T-helper 9 cell (primary cell): ENCODE measurements at places on chromosomes 4 and X.

DNA sequence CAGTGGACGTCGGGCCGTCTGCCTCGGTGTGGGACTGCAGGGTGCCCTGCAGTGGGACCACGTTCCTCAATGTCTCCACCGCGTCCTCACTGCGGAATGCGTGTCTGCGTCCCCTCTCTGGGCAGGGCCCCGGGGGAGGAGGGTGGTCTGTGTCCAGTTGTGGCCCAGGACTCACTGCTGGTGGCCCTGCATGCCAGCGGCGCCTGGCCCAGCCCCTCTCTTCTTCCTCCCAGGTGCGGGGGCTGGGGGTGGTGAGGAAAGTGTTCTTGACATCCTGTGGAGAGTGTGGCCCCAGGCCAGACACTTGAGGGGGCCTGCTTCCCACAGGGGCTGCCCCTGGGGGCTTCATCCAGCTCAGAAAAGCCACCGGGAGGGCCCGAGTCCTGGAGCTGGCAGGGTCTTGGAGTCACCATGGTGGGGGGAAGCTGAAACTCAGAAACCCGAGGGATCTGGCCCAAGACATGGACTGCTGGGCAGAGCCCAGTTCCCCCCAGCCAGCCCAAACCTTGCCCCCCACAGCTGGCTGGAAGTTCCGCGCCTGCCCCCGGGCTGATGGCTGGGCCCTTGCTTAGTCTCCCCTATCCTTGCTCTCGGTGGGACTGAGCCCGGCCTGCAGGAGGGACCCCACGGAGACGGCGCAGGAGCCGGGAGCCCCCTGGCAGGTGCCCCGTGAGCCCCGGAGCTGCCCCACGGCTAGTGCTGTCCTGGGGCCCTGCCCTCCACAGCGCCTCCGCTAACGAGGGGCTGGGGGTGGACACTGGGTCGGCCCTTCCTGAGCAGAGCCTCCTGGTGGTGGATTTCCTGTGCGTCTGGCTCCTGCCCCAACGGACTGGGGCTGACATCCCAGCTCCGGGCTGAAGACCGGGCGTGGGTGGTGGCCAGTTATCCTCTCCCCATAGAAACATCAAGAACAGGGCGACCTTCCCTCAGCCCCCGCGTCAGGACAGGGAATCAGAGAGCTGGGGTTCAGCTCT lies 2.9 kb downstream of the DOK7 start:
- no peak for DNase-seq

GRCh38 chr4:15675356-15675755 lies 6.3 kb upstream of the FAM200B start:
- DNase-seq: no peak

DNA sequence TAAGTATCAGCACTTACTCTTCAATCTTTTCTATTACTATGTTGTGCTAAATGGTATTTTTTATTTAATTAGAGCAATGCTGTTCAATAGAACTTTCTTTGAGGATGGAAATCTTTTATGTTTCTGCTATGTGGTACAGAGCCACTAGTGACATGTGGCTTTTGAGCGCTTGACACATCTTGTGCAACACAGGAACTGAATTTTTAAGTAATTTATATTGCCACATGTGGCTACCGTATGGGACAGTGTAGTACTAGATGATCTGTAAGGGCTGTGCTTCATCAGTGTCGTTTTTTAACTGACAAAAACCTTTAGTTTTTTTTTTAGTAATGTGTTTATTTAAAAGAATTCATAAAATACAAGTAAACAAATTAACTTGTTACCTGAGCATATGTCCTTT lies 22.4 kb downstream of the HPRT1 start:
- DNase-seq: no peak

- no peak for DNase-seq
Observed at GRCh38 chrX:124016825-124017224, 55.3 kb downstream of the STAG2 start.

DNA sequence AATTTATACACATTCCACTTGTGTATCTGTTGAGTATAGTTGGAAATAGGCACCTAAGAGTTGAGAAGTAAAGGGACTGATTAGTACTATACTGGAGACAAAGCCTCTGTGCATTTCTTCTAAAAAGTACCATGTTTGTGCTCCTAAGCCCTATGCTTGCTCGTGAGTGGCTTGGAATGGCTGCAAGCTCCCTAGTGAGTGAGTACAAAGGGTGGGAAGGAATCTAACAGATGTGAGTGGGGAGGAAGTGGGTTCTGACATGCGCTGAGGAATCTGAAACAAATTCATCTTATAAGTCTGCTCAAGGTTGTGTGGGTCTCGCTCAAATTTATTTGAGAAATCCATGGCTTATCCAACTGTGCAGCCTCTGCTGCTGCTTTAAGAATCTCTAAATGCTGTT lies 13.3 kb downstream of the SPCS3 start:
- no peak for DNase-seq

DNA sequence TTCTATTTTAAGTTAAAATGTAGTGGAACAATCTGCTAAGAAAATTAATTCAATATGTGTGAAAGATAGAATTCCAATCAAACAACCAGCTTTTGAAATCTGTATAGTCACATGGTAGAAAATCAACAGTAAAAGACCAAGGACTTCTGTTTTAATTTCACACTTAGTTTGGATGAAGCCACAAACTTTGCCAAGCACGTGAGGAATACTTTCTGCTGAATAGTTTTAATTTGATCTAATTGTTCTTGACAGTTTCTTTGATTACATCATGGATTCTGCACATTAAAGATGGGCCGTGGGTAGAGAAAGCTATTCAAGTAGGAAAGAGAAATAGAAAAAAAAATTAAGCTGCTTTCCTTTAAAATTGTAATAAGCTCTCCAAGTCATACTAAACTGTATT lies 137.9 kb upstream of the FAM241A start:
- DNase-seq: no peak

DNA sequence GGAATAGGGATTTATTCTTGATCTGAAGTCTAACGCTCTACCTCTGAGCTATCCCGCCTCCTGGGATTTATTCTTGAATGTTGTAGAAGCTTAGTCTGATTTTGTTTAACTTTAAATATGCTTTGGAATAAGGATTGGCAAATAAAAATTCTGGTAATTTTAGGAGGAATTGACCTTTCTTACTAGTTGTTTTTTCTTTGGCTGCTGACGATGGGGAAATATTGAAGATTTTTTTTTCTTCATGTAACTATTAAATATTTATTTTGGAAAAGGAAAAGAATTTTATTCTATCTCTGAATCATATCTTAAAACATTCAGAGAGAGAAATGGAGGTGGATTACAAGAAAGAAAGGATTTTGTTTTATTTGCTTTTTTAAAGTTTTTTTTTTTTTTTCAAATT lies 122.9 kb downstream of the PDLIM5 start:
- DNase-seq: no peak

- no peak for DNase-seq
Observed at GRCh38 chr4:82235346-82235745, 138.4 kb downstream of the HNRNPD start.

GRCh38 chr4:24588216-24588954 lies 4.0 kb upstream of the DHX15 start:
- DNase-seq: no peak

DNA sequence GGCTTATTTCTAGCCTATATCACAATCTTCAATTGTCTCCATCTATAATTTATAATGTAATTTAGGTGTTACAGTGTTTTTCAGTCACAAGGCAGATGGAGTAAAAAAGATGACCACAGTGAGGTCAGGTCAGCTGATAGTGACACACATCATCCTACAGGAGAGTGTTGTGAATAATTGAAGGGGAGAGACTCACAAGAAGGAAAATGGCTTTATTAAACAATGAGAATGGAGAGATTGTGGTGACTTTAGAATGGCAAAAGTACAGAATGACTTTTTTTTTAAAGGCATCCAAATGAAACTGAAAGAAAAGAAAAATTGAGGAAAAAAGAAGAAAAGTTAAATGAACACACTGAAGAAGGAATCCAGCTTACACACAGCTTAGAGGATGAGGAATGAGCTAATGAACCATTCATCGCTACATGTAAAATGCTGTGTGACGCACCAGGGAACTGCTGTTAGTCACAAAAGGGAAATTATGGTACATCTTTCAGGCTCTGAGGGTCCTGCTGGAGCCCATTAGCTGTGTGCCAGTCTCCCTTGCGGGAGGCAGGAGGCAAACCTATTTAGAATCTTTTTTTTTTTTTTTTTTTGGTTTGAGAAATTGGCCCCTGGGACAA lies 56.6 kb downstream of the SPRY1 start:
- no peak for DNase-seq

GRCh38 chrX:49291615-49292337 lies 11.7 kb upstream of the GAGE10 start:
- DNase-seq: peak; percentile 63

- no peak for DNase-seq
Observed at GRCh38 chr4:48205107-48205506, 64.5 kb downstream of the TEC start.

GRCh38 chr4:1249731-1250526 lies 999 bp upstream of the CTBP1 start:
- peak; percentile 49 for DNase-seq

DNA sequence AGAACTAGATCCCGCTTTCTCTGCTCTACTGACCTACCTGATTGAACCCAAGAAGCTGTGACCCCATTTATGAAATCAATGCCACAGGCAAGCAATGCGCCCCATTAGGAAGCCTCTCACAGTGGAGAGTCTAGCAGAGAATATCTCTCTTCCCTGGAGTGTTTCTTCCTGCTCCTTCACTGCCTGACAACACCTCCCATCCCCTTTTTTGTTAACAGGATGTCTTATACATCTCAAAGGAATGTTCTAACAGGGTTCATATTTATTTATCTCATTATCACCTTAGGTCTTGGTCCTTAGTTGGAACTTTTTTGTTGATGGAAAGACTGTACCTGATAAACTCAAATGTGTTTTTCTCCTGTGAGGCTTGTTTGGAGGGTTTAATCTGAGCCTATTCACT lies 35.5 kb downstream of the SLIT2 start:
- no peak for DNase-seq

- no peak for DNase-seq
Observed at GRCh38 chrX:71504346-71504745, 28.6 kb upstream of the OGT start.

- no peak for DNase-seq
Observed at GRCh38 chr4:153242839-153243324, 38.6 kb downstream of the TRIM2 start.

DNA sequence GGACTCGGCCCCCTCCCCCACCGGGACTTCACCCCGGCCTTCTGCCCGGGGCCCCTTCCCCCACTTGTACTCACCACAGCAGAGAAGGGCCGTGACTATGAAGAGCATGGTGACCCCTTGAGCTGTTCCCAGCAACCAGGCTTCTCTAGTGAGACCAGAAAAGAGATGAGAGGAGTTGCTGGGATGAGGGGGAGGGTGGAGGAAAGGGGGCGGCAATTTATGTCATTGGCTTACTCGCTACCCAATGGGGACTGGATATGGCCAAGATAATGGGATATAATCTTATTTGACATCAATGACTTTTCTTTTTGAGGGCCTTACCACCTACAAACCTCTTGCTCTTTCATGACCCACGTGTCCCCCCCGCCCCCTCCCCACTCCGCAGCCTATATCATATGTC lies 9.9 kb downstream of the IGSF1 start:
- DNase-seq: no peak

GRCh38 chrX:101932249-101932570 lies 383 bp upstream of the ZMAT1 start:
- no peak for DNase-seq

GRCh38 chr4:138341739-138342415 lies 99.7 kb upstream of the SLC7A11 start:
- no peak for DNase-seq

DNA sequence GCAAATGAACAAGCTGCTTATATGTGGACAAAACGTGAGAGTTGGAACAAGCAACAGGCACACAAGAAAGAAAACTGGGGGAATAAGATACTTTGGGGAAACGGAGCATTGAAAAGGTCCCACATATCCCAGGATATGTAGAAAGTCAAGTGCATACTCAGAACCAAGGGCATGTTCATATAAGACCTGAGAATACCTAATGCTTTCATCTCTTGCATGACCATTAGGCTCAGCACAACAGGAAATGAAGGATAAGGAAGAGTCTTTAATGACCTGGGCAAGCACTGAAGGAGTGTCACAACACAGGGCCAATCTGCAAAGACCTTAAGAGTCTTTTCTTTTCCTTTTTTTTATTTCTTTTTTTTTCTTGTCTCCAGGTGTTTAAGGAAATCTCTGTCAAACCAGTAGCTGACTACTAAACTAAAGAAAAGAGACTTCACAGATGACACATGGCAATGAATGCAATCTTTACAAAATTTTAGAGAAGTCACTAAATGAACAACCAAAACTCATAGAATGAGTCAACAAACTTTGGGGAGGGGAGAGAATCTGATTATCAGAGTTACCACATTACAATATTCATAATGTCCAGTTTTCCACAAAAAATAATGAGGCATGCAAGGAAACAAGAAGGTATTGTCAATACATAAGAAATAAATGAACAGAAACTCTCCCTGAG lies 67.9 kb upstream of the STK26 start:
- DNase-seq: no peak

DNA sequence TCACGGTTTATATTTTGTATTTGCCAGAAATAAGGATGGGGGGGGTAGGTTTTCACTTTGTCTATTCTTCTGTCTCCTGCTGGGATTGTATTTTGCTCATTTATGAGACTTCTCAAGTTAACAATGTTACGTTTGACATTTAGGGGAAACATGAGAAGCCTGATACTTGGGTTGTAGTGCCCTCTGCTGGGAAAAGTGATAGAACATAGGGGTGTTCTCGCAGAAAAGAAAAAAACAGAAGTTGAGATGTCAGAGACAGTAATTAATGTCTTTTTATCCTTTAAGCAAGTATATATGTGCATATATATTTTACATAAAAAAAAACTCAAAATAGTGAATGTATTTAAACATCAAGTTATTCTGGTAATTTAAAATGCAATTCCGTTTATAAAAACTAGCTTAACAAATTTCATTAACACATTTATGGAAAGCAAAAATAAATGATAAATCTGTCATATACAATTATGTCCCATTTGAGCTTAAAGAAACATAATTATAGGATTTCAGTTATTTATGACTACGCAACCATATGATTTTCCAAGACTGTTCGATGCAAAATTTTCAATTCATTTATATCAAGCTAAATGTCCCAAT lies 46.0 kb upstream of the TMPRSS11F start:
- no peak for DNase-seq

DNA sequence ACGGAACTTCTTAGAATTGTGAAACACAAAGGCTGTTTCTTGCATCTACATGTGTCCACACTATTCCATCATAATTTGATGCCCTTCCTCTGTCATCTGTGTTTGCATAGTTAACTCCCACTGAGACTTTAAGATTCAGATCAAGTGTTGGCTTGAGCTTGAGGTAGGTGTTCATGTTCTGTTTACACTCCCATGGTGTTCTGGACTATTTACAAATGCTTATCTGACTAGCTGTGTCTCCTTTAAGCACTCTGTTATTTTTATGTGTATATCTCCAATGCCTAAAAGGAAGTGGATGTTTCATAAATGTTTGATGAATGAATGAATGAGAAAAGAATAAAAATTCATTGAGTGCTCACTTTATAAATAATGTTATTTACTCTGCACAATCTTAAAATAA lies 622.7 kb downstream of the RAB28 start:
- DNase-seq: no peak

GRCh38 chr4:177937041-177937440 lies 494.8 kb upstream of the AGA start:
- no peak for DNase-seq
